ENCODE measurements at places on chromosomes 13 and 19.

DNA sequence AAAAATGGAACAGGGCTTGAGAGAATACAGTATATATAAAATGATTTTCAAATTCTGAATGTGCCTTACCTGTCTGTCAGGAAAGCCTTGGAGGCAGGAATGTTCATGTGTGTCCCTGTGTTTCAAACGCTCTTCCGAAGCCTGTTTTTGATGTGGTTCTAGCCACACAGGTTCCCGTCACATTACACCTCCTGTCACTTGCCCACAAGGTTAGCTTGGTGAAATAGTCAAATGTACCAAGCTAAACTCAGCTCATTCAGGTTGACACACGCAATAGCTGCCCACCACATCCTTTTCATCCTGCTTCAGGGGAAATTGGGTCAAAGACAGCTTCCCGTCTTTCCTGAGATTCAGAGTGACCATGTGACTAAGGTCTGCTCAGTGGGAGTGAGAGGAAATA is 574.0 kb downstream of the EFNB2 start:
- no peak for DNase-seq

DNA sequence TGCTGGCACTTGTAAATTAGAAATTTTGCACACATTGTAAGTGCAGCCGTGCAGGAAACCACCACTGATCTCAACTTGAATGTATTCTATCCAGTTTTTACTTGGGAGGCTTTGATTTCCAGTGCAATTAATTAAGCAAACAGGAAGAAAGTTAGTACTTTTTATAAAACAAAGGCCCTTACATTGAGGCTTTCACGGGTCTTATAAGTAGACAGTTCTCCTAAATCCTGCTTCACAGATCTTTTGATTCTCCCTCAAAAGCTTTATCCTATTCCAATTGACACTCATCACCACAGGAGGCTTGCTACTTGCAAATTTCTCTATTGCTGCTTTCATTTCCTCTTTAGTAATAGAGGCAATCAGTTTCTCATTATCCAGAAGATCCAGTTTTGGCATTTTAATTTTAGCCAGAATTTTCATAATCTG is 90.1 kb downstream of the ERCC5 start:
- no peak for DNase-seq

DNA sequence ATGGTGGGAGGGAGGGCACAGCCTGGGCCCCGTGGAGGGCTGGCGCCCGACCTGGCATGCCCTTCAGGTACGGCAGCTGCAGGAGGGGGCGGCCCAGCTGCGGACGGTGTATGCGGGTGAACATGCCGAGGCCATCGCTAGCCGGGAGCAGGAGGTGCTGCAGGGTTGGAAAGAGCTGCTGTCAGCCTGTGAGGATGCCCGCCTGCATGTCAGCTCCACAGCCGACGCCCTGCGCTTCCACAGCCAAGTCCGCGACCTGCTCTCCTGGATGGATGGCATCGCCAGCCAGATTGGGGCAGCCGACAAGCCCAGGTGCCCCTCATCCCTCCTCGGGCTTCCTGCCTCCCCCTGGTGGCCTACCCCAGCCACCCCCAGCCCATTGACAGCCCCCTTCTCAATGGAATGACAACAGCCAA is 16.6 kb upstream of the SHKBP1 start:
- DNase-seq = no peak

DNA sequence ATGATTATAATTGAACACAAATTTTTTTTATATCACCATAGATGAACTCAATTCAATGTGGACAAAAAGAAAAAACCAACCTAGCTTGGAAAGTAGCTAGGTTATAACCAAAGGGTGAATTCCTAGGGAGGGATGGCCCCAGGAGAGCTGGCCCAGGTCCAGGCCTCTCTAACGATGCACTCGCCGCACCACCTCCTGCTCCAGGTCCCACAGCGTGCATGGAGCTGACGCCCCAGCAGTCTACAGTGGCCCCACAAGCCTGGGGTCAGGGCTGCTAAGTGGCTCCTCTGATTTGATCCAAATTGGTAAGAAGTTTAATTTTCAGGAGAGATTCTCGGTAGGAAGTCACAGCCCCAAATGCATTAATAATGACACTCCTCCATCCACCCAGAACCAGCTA is 48.8 kb downstream of the TSHZ3 start:
- DNase-seq = no peak

GRCh38 chr13:112968910-112969691 is at the start of gene MCF2L:
Gene MCF2L (plus strand): TSS chr13:112969214. CDS start chr13:112969380, 166 bp downstream.
- DNase-seq = peak; percentile 14

- peak; percentile 70 for DNase-seq
Observed at GRCh38 chr13:83753912-83754624, 128.2 kb downstream of the SLITRK1 start.

DNA sequence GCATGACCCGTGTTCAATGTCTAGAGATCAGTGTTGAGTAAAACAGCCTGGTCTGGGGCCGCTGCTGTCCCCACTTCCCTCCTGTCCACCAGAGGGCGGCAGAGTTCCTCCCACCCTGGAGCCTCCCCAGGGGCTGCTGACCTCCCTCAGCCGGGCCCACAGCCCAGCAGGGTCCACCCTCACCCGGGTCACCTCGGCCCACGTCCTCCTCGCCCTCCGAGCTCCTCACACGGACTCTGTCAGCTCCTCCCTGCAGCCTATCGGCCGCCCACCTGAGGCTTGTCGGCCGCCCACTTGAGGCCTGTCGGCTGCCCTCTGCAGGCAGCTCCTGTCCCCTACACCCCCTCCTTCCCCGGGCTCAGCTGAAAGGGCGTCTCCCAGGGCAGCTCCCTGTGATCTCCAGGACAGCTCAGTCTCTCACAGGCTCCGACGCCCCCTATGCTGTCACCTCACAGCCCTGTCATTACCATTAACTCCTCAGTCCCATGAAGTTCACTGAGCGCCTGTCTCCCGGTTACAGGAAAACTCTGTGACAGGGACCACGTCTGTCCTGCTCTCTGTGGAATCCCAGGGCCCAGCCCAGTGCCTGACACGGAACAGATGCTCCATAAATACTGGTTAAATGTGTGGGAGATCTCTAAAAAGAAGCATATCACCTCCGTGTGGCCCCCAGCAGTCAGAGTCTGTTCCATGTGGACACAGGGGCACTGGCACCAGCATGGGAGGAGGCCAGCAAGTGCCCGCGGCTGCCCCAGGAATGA is 1.5 kb upstream of the CEACAM5 start:
- DNase-seq = peak; percentile 48

GRCh38 chr19:55578761-55579747 is 1.6 kb downstream of the ZNF579 start:
- no peak for DNase-seq

DNA sequence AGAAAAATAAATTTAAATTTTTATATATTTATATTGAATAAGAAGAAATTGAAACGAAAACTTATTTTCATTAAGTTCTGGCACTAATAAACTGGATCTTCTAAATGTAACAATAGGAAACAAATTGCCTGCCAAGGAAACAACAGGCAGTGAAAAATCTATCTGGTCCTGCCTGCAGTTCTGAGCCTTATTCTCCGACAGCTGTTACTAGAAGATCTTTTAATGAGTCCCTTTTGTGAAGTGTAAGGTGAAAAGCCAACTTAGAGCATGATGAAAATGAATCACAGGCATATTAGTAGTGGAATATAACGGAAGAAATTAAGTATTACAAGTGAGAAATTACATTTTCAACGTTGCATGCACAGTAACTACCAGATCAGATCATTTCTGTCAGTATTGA is 1002.7 kb upstream of the PCDH20 start:
- DNase-seq = no peak

DNA sequence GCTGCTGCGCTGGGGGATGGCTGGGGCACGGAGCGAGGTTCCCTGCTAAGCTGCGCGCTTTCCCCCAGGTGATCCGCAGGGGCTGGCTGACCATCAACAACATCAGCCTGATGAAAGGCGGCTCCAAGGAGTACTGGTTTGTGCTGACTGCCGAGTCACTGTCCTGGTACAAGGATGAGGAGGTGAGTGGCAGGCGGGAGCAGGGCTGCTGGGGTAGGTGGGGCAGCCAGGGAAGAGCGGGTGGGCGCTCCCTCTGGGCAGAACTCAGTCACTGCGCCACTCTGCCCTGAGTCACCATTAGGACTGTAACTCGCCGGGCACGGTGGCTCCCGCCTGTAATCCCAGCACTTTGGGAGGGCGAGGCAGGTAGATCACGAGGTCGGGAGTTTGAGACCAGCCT is 23.8 kb downstream of the TMED1 start:
- no peak for DNase-seq

- peak; percentile 48 for DNase-seq
Observed at GRCh38 chr19:32566246-32566830, 14.7 kb upstream of the PDCD5 start.

GRCh38 chr19:28541029-28541428 is 671.9 kb downstream of the UQCRFS1 start:
- no peak for DNase-seq

- DNase-seq = no peak
Observed at GRCh38 chr19:43597876-43598275, 1.5 kb downstream of the ZNF576 start.

- no peak for DNase-seq
Observed at GRCh38 chr13:47218611-47219010, 321.8 kb upstream of the HTR2A start.

DNA sequence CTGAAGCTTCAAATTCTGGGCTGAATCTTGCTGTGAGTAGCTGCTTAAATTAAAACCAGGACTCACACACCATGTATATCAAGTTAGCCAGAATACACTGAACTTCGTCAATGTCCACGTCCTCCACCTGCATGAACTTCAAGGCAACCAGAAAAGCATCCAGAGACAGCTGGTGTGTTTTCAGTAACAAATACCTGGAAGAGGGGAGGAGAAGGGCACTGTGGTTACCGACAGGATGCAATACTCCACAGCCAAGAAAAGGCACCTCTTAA is 20.4 kb downstream of the PROZ start:
- DNase-seq = no peak

DNA sequence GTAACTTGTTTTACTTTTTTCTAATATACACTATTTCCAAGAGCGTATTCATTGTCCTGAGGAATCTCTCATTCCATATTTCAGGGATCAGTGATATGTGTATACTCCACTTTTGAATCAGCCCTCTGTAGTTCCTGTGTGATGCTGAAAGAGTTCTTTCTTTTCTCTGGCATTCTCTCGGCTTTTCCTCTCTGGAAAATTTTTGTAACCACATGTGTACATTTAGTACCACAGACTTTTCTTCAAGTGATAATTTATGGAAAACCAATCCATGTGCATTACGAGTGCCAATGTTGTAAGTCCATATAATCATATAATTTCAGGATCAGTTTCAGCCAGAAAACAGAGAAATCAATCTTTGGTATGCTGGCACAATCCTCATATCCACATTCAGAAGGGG is 102.2 kb upstream of the MBNL2 start:
- no peak for DNase-seq

DNA sequence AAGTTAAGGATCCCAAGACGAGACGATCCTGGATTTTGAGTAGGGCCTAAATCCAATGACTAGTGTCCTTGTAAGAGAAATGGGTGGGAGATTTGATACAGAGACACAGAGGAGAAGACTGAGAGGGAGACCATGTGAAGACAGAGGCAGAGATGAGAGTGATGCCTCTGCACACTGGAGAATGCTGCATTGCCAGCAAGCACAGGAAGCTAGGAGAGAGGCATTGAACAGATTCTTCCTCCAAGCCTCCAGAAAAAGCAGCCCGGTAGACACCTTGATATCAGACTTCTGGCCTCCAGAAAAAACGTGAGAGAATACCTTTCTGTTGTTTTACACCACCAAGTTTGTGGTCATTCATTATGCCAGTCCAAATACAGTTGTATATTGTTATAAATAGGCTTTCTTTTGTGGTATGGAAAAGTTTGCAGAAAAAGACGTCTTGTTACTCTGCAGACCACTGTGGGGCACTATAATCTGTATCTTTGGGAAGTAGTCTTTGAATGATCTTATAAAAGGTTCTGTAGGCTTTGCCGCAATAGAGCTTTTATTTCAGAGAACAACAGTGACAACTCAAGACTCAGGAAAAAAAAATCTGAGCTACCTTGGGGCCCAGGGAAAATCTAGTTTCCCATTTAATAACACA is 17.9 kb upstream of the RFC3 start:
- DNase-seq = peak; percentile 31

- no peak for DNase-seq
Observed at GRCh38 chr13:110835721-110836604, 78.9 kb downstream of the ANKRD10 start.

GRCh38 chr13:95787356-95788099 is 110.6 kb downstream of the DNAJC3 start:
- DNase-seq = no peak

- DNase-seq = no peak
Observed at GRCh38 chr19:11159598-11160439, 4.2 kb upstream of the SPC24 start.

GRCh38 chr13:42876270-42876714 is 94.9 kb downstream of the FAM216B start:
- DNase-seq = no peak

DNA sequence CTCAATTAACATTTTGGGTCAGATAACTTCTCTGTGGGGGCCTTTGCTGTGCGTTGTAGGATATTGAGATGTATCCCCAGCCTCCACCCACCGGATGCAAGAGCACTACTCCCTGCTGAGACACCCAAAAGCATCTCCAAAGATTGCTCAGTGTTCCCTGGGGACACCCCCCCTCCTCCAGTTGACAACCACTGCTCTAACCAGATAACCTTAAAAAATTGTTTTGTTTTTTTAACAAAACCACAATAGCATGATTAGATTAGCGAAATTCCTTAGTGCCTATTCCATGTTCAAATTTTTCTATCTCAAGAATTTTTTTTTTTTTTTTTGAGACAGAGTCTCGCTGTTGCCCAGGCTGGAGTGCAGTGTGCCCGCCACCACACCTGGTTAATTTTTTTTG is 2.6 kb upstream of the EPN1 start:
- DNase-seq = peak; percentile 74

- DNase-seq = no peak
Observed at GRCh38 chr19:17497149-17497798, 14.2 kb upstream of the PGLS start.

DNA sequence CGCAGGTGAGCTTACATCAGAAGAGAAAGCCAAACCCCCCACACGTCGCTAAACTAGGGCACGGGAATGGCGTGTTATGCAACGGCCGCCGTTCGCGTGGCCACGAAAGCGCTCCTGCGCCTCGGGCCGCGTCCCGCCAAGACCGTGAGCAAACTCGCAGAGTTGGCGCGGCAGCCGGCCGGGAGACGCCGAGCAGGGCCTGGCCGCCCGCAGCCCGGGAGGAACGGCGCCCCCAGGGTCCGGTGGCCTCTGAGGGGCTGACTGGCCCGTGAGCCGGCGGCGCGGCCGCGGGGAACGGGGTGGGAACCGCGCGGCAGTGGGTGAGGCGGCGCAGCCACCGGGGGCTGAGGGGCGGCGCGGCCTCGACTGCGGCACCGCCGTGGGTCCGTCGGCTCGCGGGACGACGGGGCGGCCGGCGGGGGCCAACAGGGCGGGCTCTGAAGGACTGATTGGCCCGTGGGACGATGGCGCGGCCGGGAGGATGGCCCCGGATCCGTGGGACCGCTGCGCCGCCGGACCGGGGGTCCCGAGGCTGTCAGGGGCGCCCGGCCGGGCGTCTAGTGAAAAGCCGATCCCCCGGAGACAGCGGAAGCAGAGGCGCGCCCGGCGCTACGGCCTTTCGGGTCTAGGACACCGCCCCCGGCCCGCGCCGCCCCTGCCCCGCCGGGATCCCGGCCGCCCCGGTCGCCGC is 903 bp downstream of the LATS2 start:
- peak; percentile 46 for DNase-seq

GRCh38 chr19:14310055-14310454 is 71.2 kb upstream of the ADGRE5 start:
- no peak for DNase-seq
